ENCODE measurements at places on chromosomes 11 and 22.

GRCh38 chr22:32486656-32487390 is 12.2 kb downstream of the FBXO7 start:
- no peak for DNase-seq

DNA sequence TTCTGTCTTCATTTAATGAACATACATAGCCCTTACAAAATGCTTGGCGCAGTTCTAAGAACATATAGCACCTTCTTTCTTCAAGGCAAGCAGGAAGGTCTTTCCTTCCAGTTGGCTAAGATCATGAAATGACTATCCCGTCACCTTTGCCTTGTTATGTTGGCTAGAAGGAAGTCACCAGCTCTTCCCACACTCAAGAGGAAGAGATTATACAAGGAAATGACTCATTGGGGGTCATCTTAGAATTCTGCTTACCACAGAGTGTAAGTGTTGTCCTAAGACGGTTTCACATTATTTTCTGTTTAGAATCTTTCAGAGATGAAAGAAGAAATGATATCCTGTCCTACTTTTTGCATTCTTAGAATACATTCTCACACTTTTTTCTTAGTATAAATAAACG is 808.0 kb upstream of the LUZP2 start:
- no peak for DNase-seq

- DNase-seq = no peak
Measured at GRCh38 chr11:117921456-117921855, 7.7 kb downstream of the TMPRSS13 start.

DNA sequence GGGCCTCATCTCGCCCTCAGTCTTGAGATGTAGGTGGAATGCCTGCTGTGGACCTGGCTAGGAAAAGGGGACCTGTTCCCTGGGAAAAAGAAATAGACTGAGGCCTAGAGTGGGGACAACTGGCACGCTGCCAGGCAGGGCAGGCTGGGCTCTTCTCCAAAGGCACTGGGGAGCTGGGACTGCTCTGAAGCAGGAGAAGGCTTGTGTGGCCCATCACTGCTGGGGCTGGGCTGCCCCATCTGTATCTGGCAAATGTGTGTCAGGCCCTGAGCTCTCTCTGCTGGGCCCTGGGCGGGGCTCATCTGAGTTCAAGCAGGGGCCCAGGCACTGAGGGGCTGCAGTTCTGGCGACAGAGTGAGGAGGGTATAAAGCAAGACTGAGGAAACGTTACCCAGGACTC is 32.9 kb downstream of the ARVCF start:
- no peak for DNase-seq

- no peak for DNase-seq
Measured at GRCh38 chr11:364991-365725, 4.1 kb upstream of the B4GALNT4 start.

- no peak for DNase-seq
Measured at GRCh38 chr11:31877863-31878262, 66.7 kb upstream of the PAX6 start.

DNA sequence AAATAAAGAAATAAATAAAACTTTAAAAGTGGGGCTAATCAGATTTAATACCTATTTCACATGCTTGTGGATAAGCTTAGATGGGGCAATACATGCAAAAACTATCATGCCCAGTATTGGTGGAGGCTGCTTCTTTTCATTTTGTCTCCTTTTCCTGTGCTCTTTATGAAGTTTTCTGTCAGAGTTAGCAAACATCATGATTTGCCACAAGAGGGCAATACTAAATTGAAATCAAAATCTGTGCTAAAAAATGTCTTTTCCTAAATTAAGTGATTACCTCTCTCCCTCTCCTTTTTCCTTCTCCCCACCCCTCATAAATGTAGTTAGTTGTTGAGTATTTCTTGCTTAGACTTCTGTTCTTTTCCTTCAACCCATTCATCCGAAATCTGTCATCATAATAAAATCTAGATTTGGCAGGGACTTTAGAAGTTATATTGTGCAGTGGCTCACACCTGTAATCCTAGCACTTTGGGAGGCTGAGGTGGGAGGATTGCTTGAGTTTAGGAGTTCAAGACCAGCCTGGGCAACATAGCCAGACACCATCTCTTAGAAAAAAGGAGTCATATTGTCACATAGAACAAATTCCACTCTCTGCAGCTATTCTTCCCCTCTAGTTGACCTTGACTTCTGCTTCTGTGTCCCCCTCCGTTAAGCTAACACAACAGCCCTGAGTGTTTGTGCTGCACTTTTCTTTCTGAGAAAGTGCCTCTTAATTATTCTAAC is 4.7 kb upstream of the ARHGAP42 start:
- no peak for DNase-seq

GRCh38 chr11:75334402-75334891 is 17.0 kb downstream of the ARRB1 start:
- DNase-seq = no peak

Measured in Calu3 (cell line).